Activated naive CD8-positive, alpha-beta T cell treated with anti-CD3 and anti-CD28 coated beads for 36 hours (primary cell): ENCODE measurements at places on chromosomes 16 and 17. TPM values are rescaled to one million over a fixed set of nuclear protein-coding genes. Genes with fewer than 3 reads are reported as not detected.

DNA sequence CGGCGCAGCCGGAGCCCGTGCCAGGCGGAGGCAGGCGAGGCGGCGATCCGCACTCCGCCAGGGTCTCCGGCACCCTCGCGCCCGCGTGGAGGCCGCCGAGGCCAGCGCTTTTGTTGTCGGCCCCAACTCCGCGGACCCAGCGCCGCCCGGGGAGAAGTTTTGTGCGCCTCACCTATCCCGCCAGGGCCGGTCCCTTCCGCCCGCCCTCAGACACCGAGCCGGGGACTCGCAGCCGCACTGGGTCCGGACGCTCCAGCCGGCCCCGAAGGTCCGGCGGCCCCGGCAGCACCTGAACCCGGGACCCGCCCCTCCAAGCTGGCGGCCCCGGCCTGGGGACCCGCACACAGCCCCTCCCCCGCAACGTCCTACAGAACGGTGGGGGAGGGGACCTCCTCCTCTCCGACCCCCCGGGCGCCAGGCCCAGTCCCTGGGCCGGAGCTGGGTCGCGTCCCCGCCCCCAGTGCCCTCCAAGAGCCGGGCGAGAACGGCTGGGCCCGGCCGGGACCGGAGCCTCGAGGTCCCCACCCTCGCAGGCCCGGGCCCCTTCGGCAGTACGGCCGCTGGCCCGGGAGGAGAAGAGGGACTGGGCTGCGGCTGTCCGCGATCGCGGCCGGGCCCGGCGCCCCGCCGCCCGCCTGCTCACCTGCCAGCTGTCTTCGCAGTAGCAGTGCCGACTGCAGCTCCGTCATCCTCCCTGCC lies 698 bp downstream of the UBE2G1 start:
- DNase-seq: no peak

DNA sequence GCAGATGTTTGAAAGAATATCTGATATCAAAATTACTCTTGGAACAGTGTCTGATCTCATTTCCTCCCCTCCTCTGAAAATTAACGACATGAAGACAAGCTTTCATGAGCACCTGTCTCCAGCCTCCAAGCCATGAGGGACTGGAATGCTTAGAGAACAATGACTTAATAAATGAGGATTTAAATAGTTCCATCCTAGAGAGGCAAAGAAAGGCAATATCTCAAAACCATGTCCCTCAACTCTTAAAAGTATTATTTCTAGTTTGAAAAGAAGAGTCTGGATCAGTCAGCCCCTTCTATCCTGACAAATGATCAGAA lies 137.5 kb downstream of the ANKFN1 start:
- DNase-seq: no peak

The TP53TG3F gene
- total RNA-seq: not detected

The EFCAB13 gene
- total RNA-seq: 2.9 TPM

- DNase-seq: no peak
These were observed 17.8 kb downstream of the TSPOAP1 start for GRCh38 chr17:58310511-58311428.

DNA sequence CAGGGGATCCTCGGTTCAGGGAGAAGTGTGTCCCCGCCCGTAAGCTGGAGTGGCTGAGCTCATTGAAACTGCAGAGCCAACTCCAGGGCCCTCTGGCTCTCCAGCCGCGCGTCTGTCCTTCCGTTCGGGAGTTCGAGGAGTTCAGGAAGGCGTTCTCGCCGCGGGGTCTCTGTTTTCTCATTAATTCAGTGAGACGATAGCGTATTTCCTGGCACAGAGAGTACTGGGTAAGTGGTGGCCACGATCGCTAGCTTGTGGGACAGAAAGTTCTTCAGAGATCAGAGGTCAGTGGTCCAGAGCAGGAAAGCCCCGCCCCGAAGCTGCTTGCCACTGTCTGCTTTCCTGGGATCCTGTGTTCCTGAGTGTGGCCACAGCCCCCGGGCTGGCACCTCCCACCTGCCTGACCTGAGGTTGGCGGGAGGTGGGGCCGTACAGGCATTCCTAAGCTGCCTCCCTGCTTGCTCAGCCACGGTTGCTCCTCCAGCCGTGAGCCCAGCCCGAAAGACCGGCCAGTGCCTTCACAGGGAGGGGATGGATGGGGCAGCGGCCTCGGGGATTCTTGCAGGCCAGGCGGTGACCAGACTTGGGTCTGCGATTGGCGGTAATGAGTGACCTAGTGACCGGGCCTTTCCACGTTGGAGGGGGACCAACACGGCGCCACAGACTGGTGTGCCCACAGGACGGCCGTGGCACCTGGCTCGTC lies 8.9 kb downstream of the BAIAP2 start:
- no peak for DNase-seq

DNA sequence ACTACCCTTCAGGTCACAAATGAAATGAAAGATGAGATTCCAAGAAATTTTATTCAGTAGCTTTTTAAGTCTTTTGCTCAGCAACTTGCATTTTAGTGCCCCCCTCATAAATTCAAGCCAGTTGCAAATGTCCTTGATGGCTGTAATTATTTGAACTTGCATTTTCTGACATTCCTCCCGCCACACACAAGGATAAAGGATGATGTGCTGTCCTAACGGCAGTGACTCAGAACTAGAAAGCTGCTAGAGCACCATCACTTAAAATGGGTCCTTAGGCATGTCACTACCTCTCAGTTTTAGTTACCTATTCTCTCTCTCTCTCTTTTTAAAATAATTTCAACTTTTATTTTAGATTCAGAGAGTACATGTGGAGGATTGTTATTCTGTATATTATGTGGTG lies 306.7 kb downstream of the CNTNAP4 start:
- no peak for DNase-seq

GRCh38 chr17:58375811-58376210 lies 23.8 kb upstream of the SUPT4H1 start:
- no peak for DNase-seq
